NCI-H2081 treated with DMSO at 0.1 percent for 48 hours (cell line): ENCODE measurements at places on chromosomes 5 and 9.

GRCh38 chr5:14757850-14758249 lies 93.3 kb downstream of the OTULIN start:
- no peak for DNase-seq

- no peak for DNase-seq
Measured at GRCh38 chr9:99445920-99446319, 223.8 kb downstream of the SEC61B start.

DNA sequence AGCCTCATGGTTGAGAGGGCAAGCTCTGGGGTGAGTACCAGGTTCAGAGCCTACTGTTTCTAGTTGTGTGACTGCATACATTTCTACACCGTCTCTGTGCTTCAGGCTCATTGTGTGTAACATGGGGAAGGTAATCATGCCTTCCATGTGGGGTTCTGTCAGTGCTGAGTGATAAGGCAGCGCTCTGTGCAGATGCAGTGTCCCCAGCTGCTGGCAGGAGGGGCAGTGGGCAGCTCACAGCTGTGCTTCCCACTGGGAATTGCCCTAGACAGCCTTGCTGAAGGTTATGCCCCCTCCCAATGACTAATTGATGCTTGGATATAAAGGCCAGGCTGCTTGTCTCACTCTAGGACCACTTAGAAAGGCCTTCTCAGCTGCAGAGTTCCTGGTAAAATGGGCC lies 121.8 kb upstream of the SAP30L start:
- DNase-seq, result no peak

DNA sequence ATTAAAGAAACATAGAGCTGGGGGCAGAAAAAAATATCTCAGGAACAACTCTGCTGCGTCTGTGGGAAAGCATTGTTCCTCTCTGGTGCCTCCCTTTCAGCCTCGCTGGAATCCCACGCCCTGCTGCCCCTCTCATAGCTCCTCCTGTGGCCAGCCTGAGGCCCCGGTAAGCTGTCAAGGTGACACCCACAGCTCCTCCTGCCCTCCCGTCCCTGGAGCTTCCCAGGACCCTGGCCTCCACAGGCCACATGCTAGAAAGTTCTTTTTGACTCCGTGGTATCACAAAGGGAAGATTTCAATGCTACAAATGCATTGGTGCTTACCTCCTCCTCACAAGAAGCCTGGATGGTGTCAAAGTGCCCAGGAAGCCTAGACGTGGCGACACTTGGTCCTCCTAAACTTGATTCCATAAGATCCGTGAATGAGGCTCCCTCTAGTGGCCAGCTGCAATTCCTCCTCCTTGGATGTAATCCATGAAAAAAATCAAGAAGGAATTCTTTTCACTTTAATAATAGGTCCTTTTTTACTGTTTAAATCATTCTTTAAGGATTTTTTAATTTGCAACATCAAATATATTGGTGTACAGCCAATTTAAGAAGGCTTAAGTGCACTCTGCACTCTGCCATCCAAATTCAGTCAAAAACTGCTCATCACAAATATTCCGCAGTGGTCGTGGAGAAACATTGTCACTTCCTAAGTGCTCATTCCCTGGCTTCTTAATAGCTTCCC lies 104.9 kb downstream of the CFAP90 start:
- peak; percentile 66 for DNase-seq

DNA sequence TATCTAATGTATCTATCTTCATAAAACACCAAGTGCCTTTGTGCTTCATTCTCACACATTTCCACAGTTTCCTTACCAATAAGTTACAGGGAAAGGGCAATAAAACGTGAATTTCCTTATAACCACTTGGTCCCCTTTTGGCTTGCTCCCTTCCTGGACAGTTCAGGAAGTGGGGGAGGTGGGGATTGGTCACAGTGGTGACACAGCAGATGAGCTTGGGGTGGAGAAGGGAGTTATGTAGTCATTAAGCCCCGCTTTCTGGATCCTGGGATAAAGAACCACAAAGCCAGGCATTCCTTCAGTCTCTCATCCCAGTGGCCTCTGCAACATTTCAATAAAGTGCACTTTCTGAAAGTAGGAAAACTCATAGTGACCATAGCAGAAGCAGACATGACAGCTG lies 47.1 kb upstream of the FYB1 start:
- no peak for DNase-seq

DNA sequence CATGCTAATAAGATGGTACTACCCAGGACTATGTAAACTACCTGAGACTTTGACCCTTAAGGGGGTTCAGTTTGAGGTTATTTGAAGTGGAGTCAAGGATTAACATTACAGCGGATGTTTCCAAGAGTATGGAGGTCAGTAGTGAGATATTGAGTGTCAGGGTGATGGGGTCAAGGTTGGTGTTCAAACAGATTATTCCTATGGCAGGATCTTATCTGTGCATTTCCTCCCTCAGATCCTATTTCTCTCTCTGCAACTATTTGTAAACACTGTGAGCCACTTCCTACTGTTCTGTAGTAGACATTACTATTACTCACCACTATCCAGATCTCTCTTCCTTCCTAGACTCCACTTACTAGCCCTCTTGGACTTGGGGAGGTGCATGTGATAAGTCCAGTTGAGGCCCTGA lies 54.0 kb upstream of the STOM start:
- DNase-seq, result no peak

DNA sequence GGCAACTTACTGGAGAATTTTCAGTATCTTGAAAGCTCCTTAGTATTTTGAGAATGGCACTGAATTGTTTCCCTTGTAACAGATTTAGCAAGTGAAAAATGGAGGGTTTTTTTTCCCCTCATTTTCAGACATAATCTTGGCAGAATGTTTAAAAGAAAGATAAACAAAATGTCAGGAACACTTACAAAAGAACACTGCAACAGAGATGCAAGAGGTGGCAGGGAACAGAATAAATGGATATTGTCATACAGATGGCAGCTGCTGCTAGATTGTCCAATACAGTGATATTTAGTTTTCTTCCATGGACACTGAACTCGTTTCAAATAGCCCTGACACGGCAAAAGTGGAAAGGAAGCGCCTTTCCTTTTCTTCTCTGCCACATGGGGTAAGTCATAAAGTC lies 76.9 kb upstream of the ZNF608 start:
- no peak for DNase-seq

GRCh38 chr5:67246108-67246507 lies 49.5 kb upstream of the CD180 start:
- no peak for DNase-seq

GRCh38 chr5:119336845-119337580 lies 18.8 kb upstream of the TNFAIP8 start:
- DNase-seq, result no peak

DNA sequence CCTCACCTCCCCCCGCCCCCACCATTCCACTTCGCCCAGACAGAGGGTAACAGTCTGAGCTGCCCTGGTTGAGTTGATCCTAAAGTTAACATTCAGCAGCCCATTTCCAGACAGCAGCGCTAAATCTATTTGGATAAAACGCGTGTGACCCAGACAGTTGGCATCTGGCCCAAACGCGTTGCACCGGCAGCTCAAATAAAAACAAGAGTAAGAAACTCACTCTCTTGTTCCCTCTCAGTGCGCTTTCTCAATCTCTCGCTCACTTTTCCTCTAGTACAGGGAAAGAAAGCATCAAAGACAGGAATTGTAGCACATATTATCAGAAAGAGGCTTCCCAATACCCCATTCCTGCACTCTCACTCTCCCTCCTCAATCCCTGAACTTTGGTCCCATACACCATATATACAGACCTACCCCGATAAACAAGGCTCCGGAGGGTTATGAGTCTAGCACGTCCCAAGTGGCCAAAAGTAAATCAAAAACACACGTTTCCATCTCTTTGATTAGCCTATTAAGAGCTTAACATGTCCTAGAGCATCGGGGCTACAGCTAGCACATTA lies 1.3 kb downstream of the ADAMTS6 start:
- DNase-seq, result no peak

DNA sequence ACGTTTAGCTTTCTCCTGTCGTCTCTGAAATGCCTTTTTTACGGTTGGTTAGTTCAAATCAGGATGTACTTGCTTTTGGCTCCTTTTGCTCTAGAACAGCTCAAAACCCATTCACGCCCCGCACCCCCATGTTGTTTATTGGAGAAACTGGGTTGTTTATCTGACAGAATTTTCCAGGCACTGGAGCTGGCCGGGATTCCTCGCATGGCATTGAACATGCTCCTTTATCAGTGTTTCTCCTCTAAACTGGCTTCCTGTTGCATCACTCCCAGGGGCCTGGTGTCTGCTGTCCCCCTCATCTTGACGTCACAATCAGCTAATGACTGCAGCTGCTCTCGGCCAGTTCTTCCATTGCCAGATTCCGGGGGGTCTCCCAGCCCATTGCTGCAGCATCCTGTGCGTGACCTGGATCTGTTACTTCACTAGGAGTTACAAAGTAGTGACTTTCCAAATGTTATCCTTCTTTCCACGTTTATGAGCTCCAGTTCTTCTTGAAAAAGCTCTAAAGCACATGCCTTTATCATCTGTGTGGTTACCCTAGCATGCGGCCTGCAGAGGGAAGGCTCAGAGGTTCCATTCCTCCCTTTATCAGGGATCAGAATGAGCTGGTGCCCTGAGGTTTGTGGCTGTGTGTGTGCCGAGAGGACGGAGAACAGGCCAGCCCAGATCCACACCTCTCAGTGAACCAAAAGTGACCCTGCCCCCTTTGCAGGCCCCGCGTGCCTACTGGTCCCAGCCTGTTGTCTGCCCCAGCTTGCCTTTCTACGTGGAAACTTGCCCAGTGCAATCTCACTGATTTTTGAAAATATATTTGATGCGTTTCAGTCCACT lies 27.5 kb downstream of the FAM163B start:
- DNase-seq, result no peak
